ENCODE measurements at places on chromosomes 12 and 14. TPM values are rescaled to one million over a fixed set of nuclear protein-coding genes. Genes with fewer than 3 reads are reported as not detected.

CFAP251 gene
- total RNA-seq = 3.0 TPM

TPPP2 gene
- total RNA-seq = not detected

RFX4 gene
- not detected for total RNA-seq

TTLL5 gene
- 46.4 TPM for total RNA-seq

ACSS3 gene
- total RNA-seq = 39.7 TPM

PLEKHA5 gene
- total RNA-seq = 193 TPM

CMA1 gene
- 3.2 TPM for total RNA-seq

GRCh38 chr12:40727774-40728483 is 35.7 kb downstream of the CNTN1 start:
- no peak for DNase-seq

DNA sequence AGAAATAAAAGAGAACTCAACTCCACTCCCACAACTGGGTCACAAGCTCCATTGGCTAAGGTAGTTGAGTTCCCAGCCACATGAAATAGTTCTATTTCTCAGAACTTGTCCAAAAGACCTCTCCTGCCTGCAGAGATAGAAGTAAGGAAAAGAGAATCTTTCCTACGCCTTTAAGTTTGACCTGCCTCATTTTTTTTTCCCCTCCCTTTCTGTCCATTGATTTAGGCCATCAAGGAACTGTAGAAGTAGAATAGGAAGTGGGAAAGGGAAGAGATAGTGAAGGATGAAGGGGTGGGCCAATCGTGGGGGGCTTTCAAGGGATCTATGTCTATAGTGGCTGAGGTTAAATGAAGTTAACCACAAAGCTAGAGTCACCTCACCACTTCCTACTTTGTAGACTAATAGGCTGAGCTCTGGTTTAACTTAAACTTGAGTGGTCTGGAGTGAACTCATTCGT is 13.9 kb upstream of the NUDT4 start:
- DNase-seq = no peak

- DNase-seq = no peak
Observed at GRCh38 chr14:55764784-55765183, 184.8 kb downstream of the KTN1 start.

GRCh38 chr12:21677622-21678277 is 20.1 kb upstream of the LDHB start:
- no peak for DNase-seq

DNA sequence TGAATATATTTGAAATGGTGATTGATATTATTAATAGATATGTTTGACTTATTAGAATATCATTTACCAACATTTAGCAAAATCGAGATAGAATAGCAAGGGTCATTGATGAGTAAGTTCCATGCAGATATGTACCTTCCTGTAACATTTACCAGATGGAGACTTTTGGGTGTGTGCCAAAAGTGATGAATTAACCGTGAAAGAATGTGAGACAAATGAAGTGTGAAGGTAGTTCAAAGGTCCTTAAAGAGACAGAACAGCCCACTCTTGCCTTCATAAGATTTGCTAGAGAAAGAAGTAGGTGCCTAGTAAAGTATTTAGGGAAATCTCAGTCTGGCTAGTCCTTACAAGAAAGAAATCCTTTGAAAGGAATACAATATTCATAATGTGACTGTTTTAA is 45.5 kb downstream of the FGD4 start:
- no peak for DNase-seq

- no peak for DNase-seq
Observed at GRCh38 chr12:93743229-93743998, 66.2 kb downstream of the CRADD start.

GRCh38 chr12:124436366-124436765 is 131.0 kb downstream of the NCOR2 start:
- DNase-seq = no peak

GRCh38 chr14:78863143-78863542 is 693.0 kb downstream of the NRXN3 start:
- DNase-seq = no peak

DNA sequence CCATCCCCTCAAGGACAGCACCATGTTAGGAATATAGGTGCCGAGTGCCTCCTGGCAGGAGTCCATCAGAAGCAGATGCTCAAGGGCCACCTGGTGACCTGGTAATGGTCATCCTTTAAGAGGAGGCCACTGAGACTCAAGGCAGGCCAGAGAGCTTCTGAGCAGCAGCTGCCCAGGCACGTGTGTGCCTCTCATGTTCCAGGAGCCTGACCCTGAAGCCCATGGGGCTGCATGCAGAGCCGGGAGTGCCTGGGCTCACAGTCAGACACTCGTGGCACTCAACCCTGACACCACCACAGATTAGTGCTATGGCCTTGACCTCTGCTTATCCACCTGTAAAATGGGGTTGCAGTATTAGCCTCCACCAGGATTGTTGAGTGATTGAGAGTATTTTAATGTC is 45.6 kb downstream of the C14orf132 start:
- DNase-seq = no peak
